ENCODE measurements at places on chromosomes 5 and 9.

DNA sequence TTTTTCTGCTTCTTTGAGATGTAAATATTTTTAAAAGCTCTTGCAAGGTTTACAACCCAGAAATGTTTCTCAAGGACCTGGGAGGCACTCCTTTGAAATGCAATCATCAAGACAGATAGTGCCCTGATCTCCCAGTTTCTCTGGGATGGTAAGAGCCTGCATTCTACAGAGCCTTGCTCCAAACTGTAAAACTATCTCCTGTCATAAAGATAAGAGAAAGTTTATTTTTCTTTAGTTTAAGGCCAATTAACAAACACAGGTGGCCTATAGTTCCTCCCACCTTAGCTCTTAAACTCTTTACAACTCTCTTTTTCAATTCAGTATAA lies 1231.1 kb upstream of the NUDT12 start:
- no peak for DNase-seq

DNA sequence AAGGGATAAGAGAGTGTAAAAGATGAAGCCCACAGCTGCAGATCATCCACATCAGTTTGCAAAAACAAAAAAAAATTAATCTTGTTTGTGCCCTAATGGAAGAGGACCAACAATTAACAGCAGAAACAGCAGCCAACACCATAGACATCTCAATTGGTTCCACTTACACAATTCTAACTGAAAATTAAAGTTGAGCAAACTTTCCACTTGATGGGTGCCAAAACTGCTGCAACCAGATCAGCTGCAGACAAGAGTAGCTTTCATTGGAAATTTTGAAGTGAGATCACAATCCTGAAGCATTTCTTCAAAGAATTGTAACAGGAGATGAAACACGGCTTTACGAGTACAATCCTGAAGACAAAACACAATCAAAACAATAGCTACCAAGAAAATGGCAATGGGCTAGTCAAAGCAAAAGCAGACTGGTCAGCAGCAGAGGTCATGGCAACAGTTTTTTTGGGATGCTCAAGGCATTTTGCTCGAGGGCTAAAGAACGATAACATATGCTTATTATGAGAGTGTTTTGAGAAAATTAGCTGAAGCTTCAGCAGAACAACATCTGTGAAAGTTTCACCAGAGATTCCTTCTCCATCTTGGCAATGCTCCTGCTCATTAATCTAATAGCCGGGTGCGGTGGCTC lies 4.1 kb upstream of the RBM27 start:
- DNase-seq: no peak

GRCh38 chr9:137234758-137235423 lies 4.2 kb downstream of the SLC34A3 start:
- no peak for DNase-seq

GRCh38 chr9:129174102-129174723 lies 3.8 kb downstream of the IER5L start:
- peak; percentile 88 for DNase-seq

All from left colon (tissue), 2 donors.